ENCODE measurements at places on chromosomes 3 and 15. TPM values are rescaled to one million over a fixed set of nuclear protein-coding genes. Genes with fewer than 3 reads are reported as not detected.

DNA sequence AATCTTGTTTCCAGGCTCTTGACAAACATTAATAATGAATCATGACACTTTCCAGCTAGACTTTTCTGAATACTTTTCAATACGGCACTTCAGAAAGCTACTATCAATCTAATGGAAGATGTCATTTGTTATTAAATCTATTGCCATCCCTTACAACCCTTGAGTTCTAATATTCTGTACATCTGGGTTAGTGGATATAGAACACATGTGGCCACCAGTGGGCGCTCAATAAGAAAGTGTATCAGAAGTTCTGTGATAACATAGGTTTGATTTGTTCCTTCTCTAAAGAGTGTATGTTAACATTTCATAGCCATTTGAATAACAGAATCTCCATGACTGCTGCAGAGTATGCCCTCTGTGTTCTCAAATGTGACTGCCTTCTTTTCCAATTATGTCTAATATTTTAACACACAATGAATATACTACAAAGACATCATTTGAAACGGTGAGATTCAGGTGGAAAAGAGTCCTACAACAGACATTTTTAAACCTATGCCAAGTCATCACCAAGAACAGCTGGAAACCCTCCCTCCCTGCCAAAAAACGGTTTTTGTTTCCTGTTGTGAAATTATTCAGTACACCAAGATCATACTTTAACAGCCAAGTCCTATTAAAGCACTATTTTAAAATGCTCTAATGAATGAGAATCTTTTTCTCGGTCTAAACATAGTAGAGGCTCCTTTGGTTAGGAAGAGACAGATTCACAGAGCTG, 22.2 kb downstream of the ALDH1A2 start:
- DNase-seq, result no peak

DNA sequence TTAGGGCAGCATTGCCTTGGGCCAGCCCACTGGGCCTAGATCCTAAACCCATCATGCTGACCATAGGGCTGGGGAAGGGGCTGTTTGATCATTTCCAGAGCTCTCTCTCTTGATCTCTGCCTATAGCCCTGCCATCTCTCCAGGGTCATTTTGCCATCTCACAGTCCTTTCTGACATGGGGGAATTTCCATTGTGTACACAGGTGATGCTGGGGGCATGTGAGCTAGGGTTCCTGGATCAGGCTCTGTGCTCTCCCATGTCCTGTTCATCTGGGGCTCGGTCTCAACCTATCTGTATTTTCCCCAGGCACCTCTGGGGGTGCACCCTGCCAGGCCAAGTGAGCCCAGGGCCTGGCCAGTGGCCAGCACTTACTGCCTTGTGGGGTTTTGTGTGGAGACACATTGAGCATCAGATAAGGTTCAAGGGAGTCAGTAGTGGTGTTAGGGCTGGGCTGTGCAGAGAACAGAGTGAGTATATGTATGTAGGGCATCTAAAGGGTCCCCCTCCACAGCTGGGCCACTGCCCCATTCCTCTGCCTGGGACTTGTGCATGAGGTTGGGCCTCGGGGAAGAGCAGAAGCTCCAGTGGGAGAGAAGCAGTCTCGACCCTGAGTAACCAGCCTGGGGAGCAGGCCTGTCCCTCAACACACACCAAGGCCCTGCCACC, 25.7 kb upstream of the APEH start:
- DNase-seq, result no peak

DNA sequence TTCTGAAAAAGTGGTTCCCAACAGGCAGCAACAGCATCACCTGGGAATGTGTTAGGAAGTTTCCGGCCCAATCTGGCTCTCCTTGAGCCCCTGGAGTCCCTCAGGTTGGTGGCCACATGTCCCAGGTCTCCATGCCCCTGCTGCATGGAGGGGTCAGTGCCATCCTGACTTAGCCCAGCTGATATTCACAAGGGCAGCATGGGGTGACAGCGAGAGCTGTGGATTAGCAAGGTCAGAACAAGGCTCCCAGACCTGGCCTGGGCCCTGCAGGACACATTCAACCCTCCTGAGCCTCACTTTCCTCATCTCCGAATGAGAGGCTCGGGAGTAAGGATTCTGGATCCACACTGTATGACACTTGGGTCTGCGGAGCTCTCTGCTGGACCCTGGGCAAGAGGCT, 243.8 kb upstream of the TLE3 start:
- no peak for DNase-seq

The SGO1 gene
- 12.5 TPM for polyA plus RNA-seq

The CCR9 gene
- polyA plus RNA-seq, result not detected
